Smooth muscle cell of trachea (primary cell): ENCODE measurements at places on chromosomes 13 and 19. TPM values are rescaled to one million over a fixed set of nuclear protein-coding genes. Genes with fewer than 3 reads are reported as not detected.

The LHB gene
- total RNA-seq = not detected in 2 replicates

The DCT gene
- total RNA-seq = 0.17 TPM in 1 of 2 replicates, not detected in the other

The CABP5 gene
- not detected in 2 replicates for total RNA-seq

The CLEC17A gene
- under 0.01 TPM in 2 replicates for total RNA-seq

The SLC6A16 gene
- 0.66 TPM in 1 of 2 replicates, not detected in the other for total RNA-seq

The CCDC70 gene
- not detected in 2 replicates for total RNA-seq

The MFSD12 gene
- 50.2 and 174 TPM in 2 replicates for total RNA-seq

The SIGLEC12 gene
- total RNA-seq = not detected in 2 replicates

The SHD gene
- total RNA-seq = not detected in 2 replicates

The AP2S1 gene
- total RNA-seq = 169 and 172 TPM in 2 replicates

The PBX4 gene
- 1.2 and 1.6 TPM in 2 replicates for total RNA-seq

The FCHO1 gene
- 0.29 and 0.83 TPM in 2 replicates for total RNA-seq

The CEACAM1 gene
- not detected in 2 replicates for total RNA-seq

The CCNA1 gene
- total RNA-seq = 0.83 and 3.5 TPM in 2 replicates

The ZNF574 gene
- total RNA-seq = 10.8 and 15.7 TPM in 2 replicates
